ENCODE measurements at places on chromosomes 7 and 10.

- DNase-seq = no peak
These were observed 87.4 kb upstream of the RNF148 start for GRCh38 chr7:122790132-122790531.

GRCh38 chr10:119026301-119027110 is 3.0 kb upstream of the NANOS1 start:
- no peak for DNase-seq

DNA sequence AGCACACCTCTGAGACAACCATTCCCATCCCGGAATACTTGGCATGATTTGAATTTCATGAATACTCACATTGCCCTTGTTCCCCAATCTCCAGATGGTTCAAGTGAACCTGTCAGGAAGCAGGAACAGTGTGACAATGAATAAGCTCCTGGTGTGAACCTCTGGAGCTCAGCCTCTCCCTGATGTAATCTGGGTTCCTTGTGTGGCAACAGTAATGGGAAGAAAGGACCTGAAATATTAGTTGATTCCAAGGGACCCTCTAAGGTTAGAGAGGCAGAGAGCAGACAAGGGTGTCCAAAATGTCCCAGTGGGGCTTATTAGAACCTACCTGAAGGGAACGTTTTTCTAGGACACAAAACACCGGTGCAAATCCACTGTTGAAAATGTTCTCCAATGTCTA is 8.5 kb downstream of the OR2A7 start:
- DNase-seq = no peak

DNA sequence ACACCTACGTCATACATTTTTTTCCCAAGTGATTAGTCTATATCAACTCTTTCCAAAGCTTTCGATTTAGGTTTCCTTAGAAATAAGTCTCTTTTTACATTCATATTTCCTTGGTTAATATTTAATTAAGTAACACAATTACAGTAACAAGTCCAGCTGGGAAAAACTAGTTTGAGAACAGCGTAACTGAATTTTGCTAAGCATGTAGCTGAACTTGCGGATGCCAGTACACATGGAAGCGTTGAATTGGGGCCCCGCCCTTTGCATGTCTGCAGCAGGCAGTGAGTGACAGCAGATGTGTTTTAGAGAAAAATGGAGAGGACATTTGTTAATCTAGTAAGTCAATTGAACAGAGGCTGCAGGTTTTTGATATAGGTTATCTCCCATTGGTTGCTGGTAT is 72.5 kb downstream of the TAF3 start:
- DNase-seq = no peak

DNA sequence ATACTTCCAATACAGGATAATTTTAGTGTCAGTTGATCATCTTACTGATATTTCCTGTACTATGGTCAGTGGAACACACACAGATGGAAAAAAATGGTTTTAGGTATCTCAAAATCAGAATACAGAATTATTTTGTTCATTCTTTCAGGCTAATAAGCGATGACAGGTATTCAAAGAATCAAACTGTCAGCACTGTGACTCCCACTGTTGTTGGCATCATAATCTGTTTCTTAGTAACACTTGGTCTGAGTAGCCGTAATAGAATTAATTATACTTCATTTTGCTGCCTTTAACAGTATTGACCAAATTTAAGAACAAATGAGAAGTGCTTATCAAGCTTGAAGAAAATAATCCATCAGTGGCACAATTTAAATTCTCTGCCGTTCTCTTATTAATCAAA is 215.0 kb downstream of the SKAP2 start:
- no peak for DNase-seq

DNA sequence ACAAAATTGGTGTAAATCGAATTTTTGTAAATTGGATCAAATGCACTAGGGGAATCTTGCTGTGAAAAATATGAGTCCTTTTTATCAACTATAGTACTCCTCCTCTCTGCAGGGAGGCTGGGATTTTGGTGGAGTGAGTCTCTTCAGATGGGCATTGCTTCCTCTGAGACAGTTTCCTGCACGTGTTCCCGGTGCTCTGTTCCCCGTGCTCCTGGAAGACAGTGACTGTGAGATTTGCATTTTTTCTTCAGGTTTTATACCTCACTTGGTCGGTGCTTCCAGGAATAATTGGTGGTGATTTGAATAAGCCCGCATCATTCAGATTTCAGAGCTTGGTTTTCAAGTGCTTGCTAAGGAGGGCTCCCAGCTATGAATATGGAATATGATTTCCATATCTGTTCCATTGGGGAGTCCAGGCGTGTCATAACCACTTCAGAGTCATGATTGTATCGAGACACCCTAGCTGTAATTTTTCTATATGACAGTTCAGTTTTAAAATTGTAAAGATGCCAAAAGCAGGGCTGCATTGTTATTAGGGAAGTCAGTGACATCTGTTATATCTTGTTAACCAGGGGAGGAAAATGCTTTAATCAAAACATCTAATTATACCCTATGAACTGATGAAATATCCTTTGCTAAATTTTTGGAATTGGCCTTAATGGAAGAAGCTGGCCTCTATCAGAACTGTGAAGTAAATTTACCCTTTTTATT is 12.3 kb downstream of the AUTS2 start:
- DNase-seq = no peak

DNA sequence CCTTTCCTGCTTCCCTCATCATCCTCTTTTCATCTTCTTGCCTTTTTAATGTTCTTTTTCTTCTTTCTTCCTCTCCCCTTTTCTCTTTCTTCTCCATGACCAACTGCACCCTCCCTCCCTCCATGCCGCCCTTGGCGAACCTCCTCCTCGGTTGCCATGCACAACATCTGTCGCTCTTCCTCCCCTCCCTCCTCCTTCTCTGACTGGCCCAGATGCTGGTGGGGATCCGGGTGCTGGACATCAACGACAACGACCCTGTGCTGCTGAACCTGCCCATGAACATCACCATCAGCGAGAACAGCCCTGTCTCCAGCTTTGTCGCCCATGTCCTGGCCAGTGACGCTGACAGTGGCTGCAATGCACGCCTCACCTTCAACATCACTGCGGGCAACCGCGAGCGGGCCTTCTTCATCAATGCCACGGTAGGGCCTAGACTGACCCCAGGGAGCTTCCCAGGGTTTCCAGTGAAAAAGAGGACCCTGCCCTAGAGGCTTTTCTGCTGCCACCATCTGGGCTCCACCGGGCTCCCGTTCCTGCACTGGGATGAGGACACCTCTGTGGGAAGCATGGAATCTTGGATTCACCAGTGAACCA is 11.5 kb upstream of the VSIR start:
- DNase-seq = no peak

GRCh38 chr7:102834999-102835398 is 77.8 kb upstream of the LRRC17 start:
- DNase-seq = no peak

DNA sequence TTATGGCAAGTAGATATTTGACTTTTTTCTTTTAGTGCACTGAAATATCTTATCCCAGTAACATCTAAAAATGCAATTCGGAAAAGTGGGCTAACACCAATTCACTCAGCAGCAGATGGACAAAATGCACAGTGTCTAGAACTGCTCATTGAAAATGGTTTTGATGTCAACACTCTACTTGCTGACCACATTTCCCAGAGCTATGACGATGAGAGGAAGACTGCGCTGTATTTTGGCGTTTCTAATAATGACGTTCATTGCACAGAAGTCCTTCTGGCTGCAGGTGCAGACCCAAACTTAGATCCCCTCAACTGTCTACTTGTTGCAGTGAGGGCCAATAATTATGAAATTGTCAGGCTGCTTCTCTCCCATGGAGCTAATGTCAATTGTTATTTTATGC is 26.8 kb upstream of the LMOD2 start:
- DNase-seq = no peak

- DNase-seq = peak; percentile 27
These were observed 117.6 kb downstream of the TSPAN12 start for GRCh38 chr7:120740348-120740747.

DNA sequence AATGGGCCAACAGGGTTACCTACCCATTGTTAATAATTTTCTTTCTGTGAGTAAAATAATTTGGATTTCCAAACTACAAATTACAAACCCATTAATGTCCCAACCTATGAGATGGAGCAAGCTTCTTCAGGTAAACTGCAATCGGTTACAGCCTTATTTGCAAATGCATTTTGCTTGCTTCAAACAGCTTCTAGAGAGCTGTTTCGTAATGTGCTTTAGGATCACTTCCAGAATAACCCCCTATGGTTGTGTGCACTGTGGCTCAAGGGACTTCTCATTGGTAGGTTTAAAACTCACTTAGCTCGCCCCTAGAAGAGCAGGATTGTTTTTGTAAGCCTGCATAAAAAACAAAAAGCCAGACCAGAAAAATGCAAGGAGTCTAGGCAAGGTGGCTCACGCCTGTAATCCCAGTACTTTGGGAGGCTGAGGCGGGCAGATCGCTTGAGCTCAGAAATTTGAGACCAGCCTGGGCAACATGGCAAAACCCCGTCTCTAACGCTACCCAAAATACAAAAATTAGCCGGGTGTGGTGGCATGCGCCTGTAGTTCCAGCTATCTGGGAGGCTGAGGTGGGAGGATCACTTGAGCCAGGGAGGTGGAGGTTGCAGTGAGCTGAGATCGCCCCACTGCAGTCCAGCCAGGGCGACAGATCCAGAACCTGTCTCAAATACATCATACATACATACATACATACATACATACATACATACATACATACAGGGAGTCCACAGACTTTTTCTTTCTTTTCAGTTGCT is 3.3 kb upstream of the MAP3K8 start:
- DNase-seq = no peak

- no peak for DNase-seq
These were observed 457.6 kb downstream of the LRMDA start for GRCh38 chr10:75889051-75889450.

GRCh38 chr7:127895814-127896280 is 135.4 kb downstream of the LRRC4 start:
- no peak for DNase-seq

- no peak for DNase-seq
These were observed 26.2 kb upstream of the PIK3AP1 start for GRCh38 chr10:96746503-96746902.

DNA sequence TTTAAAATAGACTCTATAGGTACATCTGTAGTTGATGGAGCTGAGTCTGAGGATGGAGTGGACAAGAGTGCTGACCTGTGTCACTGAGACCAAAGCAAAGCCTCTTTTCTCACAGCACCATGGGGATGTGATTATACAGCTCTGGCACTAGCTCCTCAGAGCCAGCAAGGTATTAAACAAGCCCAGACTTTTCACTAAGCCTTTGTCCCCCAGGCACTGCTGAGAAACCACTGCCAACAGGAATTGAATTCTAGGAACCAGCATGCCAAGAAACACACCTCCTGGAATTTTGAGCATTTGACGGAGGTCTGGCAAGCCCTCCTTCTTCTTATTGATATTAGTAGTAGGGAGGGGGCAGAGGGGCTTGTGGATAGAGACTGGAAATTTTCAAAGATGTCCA is 147.0 kb downstream of the C1GALT1 start:
- no peak for DNase-seq

DNA sequence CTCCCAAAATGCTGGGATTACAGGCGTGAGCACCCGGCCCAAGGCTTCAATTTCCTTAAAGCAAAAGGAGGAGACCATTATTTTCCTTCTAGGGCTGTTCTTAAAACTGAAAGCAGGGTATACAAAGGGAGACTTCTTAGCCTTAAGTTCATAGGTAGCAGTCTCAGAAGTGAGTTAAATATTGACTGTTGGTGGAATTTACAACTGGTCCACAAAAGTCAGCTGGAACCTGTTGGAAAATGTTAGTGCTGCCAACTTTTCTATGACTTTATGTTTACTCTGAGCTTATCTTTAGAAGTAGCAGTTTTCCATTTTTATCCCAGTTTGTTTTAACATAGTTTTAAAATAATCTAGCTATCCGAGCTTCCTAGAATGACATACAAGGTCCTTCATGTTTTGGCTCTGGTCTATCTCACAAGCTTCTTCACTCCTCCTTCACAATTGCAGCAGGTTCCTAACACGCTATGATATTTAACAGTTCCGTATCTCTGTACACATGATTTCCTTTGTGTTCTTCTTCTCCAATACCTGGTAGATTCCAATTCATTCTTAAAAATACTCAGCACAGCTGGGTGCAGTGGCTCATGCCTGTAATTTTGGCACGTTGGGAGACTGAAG is 3.3 kb downstream of the SLC26A3 start:
- DNase-seq = no peak

GRCh38 chr10:43393606-43394360 is 15.2 kb downstream of the HNRNPF start:
- DNase-seq = no peak

DNA sequence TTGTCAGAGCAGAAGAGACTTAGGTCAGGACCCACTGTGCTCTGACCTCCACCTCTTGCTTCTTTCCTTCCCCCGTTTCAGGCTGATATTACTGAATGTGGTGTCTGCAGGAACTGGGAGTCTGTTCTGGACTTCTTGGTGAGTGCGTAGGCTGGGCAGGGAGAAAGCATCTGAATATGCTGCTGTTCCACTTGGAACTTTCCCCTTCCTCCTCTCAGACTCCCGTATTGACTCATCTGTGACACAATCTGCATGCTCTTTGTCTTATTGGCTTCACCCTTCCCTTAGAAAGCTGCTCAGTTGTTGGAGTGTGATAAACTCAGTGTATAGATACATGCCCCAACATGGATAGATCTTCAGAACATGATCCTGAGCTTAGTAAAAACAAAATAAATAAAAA is 137.6 kb upstream of the HABP2 start:
- DNase-seq = no peak

DNA sequence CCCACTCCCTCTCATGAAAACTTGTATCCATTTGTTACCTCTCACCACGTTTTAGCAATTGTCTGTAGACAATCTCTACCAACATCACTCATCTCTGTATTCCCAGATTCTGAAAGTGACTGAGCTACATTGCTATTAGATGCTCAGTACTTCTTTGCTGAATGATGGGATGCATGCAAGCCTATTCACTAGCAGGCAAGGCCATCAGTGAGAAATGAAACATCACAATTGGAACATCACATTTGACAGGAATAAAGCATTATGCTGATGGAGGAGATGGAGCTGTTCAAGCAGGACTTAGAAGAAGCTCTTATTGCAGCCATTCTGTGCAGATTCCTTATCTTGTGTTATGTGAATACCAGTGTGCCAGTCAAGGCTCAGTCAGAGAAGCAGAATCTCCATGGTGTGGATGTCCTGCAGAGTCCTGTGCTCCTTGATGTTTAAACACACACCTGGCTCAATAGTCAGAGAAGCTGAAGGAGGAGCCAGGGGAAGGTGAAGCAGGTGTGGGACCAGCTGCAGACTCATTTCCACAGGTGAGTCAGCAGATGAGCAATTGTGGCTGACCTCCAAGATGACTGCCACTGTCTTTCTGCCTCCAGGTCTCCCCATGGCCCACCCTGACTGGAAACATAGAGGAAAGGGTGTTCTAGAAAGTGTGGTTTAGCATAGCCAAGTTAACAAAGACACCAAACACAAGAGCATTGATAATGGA is 965.5 kb downstream of the GRID1 start:
- no peak for DNase-seq

GRCh38 chr10:22391600-22391999 is 46.3 kb downstream of the SPAG6 start:
- DNase-seq = no peak

GRCh38 chr7:21355406-21355874 is 72.4 kb upstream of the SP4 start:
- no peak for DNase-seq

GRCh38 chr7:41117431-41117830 is 585.5 kb downstream of the INHBA start:
- DNase-seq = no peak

GRCh38 chr7:45055016-45055415 is 33.8 kb downstream of the NACAD start:
- DNase-seq = no peak

- no peak for DNase-seq
These were observed 179.5 kb upstream of the TMEM106B start for GRCh38 chr7:12031638-12032037.

- DNase-seq = no peak
These were observed 202.2 kb downstream of the TCERG1L start for GRCh38 chr10:131109291-131109690.

- no peak for DNase-seq
These were observed 3.2 kb upstream of the GATA3 start for GRCh38 chr10:8051109-8051821.

All from NCI-H774 (cell line).